ENCODE measurements at places on chromosomes 16 and 17. TPM values are rescaled to one million over a fixed set of nuclear protein-coding genes. Genes with fewer than 3 reads are reported as not detected.
A peak's percentile ranks its signal among the peaks of the same experiment; 100 is the strongest.

Gene HAP1
- total RNA-seq: not detected

- no peak for ATAC-seq
These were observed 187.0 kb upstream of the TBX2 start for GRCh38 chr17:61212655-61213054.

DNA sequence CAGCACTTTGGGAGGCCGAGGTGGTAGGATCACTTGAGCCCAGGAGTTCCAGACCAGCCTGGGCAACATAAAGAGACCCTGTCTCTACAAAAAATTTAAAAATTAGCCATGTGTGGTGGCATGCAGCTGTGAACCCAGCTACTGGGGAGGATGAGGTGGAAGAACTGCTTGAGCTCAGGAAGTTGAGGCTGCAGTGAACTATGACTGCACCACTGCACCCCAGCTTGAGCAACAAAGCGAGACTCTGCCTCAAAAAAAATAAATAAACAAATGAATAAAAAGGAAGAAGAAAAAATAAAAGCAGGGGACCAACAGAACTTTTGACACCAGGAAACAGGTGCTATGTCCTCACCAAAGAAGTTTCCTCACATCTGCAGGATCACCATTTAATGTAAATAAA, 14.2 kb downstream of the TERF2 start:
- no peak for ATAC-seq

GRCh38 chr16:86763819-86764218, 185.5 kb downstream of the FOXL1 start:
- ATAC-seq: no peak

DNA sequence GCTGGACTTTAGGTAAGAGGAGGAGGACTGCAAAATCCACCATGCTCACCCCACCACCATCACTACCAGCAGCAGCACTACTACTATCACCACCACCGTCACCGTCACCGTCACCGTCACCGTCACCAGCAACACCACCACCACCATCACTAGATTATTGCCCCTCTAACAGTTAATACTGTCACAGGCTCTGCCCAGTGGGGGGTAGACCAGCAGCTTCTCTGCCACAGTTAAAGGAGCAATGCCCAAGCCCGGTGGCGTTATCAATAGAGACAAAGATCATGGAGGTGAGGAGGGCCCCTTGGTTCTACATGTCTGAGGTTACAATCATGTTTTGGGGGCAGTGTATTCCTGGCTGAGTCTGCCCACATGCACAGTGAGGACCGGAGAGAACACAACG, 184.4 kb upstream of the DYNLRB2 start:
- no peak for ATAC-seq

DNA sequence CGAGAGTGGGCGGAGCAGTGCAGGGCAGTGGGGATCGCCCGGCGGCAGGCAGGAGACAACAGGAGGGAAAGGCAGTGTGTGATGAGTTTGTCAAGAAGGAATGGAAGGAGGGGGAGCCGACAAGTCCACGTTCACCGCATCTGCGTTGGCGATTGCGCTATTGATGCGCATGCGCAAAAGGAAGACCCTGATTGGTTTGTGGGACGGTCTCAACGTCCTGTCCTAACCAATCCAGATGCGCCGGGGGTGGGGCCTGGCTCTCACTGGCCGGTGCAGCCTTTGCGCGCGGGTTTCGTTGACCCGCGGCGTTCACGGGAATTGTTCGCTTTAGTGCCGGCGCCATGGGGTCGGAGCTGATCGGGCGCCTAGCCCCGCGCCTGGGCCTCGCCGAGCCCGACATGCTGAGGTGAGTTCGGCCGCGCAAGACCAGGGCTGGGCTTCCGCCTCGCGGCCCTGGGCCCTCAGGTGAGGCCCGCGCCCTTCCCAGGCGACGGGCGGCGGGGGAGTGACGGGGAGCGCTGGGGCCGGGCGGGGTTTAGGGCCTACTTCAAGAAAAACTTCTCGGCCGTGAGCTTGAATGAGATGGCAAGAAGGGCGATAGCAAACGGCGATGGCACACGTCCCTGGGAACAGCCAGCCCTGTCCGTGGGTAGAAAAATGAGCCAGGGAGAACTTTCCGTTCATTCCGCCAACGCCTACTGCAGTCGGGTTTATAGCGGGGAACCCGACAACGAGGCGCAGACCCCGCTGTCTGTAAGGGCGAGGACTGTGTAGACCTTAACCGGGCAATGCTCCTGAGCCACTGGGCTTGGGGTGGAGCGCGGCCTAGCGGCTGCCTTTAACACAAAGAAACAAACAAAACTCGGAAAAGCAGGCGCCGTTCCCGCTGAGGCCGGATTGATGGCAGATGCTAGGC, at the start of gene ORC6:
TSS of gene ORC6 (plus strand) at position 295 of the 916 bp plus-strand sequence. CDS start at position 342, 47 bp downstream.
- peak; percentile 94 for ATAC-seq

DNA sequence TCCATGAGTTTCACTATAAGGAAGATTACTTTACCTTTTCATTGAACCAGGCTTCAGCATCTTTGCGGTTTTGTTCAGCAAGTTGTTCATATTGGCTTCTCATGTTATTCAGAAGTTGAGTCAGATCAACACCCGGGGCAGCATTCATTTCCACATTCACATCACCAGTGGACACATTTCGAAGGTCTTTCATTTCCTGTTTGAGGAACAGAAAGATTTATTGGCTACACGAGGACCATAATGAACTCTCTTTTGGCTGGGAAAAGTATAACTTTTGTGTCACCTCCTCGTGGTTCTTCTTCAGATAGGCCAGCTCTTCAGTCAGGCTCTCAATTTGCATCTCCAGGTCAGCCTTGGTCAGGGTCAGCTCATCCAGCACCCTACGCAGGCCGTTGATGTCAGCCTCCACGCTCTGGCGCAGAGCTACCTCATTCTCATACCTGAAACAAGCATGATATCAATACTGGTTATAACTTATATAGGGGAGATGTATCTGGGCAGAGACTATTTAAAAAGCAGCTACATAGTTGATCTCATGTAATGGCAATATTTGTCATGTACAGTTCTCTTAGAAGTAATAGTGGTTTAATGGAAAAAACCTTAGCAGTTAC, 2.1 kb downstream of the KRT10 start:
- no peak for ATAC-seq

Gene G6PC1
- not detected for total RNA-seq

DNA sequence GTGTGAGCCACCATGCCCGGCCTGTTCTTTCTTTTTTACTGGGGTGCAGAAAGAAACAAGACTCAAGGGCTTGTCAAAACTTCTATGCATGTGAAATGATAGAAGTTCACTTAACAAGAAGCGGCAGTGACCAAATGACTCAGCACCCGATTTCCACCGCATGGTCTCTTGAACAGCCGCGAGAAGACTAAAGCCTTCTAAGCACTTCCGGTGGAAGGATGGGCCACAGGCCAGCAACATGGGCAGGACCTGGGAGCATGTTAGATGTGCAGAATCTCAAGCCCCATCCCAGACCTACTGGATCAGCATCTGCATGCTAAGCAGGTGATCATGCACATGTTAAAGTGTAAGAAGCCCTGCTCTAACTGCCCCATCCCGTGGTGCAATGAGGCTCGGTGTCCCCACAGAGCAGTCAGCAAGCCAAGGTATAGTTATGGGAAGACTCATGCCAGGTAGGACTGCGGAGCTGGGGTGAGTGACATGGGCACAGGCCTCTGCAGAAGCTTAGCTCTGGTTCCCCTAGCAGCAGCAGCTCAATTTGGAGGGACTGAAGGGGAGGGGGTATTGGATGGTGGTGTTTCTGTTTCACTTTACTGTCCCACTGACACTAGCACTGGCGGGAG, 88.5 kb upstream of the HNF1B start:
- ATAC-seq: no peak

Gene KRT14
- total RNA-seq: 105 TPM
